ENCODE measurements at places on chromosomes 4 and X.

- ATAC-seq: no peak
Measured at GRCh38 chr4:1187182-1187581, 14.8 kb upstream of the SPON2 start.

- peak; percentile 78 for ATAC-seq
Measured at GRCh38 chrX:110082161-110082560, 79.2 kb downstream of the TMEM164 start.

DNA sequence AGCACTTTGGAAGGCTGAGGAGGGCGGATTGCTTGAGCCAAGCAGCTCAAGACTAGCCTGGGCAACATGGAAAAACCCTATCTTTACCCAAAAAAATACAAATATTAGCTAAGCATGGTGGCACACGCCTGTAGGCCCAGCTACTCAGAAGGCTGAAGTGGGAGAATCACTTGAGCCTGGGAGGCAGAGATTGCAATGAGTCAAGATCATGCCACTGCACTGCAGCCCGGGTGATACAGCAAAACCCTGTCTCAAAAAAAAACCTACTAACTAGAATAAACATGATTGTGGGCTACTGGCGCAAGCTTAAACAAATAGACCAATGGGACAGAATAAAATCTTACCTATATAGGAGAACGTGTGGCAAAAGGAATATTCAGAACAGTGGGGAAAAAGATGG lies 7.3 kb downstream of the CDKL2 start:
- ATAC-seq: no peak

GRCh38 chr4:31108762-31109161 lies 388.6 kb downstream of the PCDH7 start:
- no peak for ATAC-seq

GRCh38 chr4:184282895-184283654 lies 65.4 kb upstream of the ENPP6 start:
- ATAC-seq: no peak

- ATAC-seq: no peak
Measured at GRCh38 chr4:16416601-16417000, 190.3 kb upstream of the TAPT1 start.

DNA sequence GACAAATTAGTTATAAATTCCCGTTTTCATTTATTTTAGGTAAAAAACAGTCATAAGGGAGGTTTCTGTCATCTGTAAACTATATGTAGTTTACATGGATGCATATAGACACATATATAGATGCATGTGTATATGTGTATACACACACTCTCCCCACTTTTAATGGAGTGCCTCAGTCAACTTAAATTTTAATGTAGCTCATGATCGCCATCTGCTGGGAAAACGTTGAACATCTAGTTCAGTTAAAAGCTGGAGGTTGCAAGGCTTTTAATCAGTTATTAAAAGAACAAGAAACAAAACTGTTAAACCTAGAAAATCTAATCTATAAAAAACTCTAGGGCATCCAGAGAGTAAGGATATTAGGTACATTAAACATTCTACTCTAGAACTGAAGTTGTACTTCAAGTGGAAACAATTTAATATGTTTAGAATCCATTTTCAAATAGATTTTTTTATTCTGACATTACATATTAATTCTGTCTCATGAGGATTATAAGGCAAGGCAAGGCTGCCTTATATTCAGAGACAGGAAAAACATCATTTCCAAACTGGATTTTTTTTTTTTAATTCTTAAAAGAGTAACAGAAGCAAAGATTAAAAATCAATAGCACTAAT lies 122.6 kb downstream of the SHISA3 start:
- peak; percentile 77 for ATAC-seq

- ATAC-seq: no peak
Measured at GRCh38 chr4:95515589-95515988, 33.2 kb downstream of the UNC5C start.

GRCh38 chr4:74615411-74615810 lies 170.5 kb downstream of the AREG start:
- ATAC-seq: no peak

GRCh38 chrX:107429090-107429489 lies 20.4 kb upstream of the FRMPD3 start:
- ATAC-seq: no peak

GRCh38 chr4:73828956-73829355 lies 7.5 kb upstream of the CXCL6 start:
- ATAC-seq: no peak

All from SK-N-SH treated with all-trans-retinoic acid at 6 μM for 48 hours (cell line).